Activated CD4-positive, alpha-beta T cell treated with anti-CD3 and anti-CD28 coated beads, Interleukin-2, amount 50 U/mL, for 16 hours (primary cell): ENCODE measurements at places on chromosomes 1 and 21.
A peak's percentile ranks its signal among the peaks of the same experiment; 100 is the strongest.

DNA sequence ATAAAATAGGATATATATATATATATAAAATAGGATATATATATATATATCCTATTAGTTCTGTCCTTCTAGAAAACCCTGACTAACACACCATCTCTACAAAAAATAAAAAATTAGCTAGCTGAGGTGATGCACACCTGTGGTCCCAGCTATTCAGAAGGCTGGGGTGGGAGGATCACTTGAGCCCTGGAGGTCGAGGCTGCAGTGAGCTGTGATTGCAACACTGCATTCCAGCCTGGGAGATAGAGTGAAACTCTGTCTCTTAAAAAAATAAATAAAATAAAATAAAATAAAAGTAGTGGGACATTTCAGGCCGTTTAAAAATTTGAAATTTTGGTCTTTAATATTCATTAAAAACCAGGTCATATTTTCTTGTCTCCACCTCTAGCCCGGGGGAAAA is 4.2 kb upstream of the RRP1 start:
- DNase-seq = no peak

DNA sequence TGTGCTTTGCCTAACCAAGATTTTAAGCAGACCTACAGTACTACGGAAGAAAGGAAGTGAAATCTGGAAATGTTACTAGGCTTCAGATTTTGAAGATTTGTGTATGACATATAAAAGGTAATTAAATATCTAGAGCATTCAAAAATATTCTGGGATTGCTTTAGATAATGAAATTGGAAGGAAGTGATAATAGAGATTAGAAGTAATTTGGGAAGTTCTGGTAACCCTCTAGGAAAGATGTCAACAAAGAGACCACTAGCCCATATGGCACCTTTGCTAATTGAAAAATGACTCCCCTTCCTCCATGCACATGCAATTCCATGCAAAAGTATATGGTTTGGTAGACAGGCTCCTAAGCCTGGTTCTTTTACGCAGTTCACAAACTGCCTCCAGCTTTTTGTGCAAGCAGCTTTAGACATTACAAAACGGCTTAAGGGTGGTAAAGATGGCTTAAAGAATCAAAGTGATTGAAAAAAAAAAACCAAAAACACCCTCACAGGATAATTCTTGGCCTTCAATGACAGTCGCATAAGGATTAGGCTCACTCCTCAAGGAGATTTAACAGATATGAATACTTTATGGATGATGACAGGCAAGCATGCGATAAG is 81.8 kb downstream of the LRRC7 start:
- no peak for DNase-seq

GRCh38 chr1:177411381-177411780 is 240.6 kb downstream of the BRINP2 start:
- DNase-seq = no peak

GRCh38 chr1:178552856-178553255 is 39.9 kb downstream of the TEX35 start:
- DNase-seq = no peak

DNA sequence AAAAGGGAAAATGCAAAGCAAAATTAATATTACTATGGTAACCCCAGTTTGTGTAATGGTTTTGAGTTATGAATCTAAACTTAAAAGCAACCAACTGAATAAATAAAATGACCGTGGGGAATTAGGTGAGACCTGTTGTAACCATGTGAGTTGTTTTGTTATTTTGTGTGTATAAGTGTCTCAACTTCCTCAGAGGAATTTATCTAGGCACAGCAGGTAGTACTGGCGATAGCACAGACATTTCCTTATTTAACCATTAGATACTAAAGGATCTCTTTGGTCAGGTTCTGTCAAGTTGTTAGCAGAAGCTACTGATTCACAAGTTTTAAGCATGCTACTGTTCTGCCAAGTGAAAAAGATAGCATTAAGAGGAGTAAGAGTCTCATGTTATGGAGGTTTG is 39.3 kb upstream of the LRRC7 start:
- no peak for DNase-seq

DNA sequence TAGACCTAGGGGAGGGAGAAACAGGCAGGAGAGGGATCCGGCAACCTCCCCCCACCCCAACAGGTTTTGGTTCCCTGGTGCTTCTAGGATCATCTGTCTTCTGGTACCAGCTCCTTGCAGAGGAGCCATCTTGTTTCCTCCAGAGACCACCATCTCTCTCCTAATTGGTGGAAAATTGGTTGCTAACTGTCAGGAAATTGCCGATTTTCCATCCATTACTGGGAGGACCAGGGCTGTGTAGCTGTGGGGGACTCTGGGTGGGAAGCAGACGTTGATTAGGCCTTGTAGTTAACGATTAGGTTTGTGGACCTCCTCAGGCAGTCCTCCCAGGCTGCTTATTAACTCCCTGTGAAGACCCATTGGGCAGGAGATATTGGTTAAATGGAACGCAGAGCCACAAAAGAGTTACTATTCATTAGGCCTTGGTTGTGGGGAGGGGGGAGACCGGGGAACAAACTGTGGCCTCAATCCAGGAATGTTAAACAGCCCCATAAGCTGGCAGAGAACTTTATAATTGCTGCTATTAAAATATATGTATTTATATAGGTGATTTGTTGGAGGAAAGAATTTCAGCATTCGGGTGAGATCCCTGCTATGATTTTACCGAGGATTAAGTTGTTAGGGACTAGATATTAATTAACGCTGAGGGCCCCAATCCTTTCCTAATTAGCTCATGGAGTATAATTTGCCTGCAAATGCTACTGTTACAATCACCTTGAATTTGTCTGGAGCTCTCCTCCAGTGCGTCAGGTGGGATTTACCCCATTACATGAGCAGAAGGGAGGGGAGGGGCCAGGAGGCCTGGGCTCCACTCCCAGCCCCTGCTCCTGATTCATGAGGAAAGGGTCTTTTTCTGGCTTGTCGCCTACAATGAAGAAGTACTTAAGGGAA is 61.2 kb upstream of the TRABD2B start:
- DNase-seq = no peak

GRCh38 chr1:85174503-85174902 is 26.3 kb downstream of the SYDE2 start:
- DNase-seq = no peak

- DNase-seq = no peak
These were observed 97.6 kb downstream of the CC2D1B start for GRCh38 chr1:52268372-52268771.

- no peak for DNase-seq
These were observed 19.0 kb upstream of the AGO1 start for GRCh38 chr1:35863881-35864625.

GRCh38 chr1:236072001-236072400 is 7.1 kb upstream of the NID1 start:
- DNase-seq = no peak

- DNase-seq = no peak
These were observed 55.4 kb downstream of the EPRS1 start for GRCh38 chr1:219990782-219991510.

GRCh38 chr1:89844241-89844807 is 23.5 kb downstream of the LRRC8D start:
- peak; percentile 49 for DNase-seq

GRCh38 chr1:195831789-195832188 is 776.5 kb downstream of the KCNT2 start:
- no peak for DNase-seq

GRCh38 chr1:1857096-1857703 is 33.7 kb downstream of the GNB1 start:
- no peak for DNase-seq

DNA sequence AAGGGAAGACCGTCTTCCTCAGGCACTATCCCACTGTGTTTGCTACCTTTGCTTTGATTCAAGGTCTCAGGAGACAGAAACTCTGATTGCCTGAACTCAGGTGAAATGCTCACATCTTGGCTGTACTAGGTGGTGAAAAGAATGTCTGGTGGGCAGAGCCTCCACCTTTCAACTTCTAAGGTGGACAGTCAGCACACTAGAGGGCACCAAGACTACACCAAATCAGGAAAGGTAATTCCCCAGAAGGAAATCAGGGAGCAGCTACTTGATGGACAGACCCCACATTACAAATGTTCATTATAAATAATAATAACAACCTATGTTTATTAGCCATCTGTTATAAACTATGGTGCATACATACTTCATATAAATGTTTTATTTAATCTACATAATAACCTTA is 220.9 kb downstream of the ATG4C start:
- DNase-seq = no peak

DNA sequence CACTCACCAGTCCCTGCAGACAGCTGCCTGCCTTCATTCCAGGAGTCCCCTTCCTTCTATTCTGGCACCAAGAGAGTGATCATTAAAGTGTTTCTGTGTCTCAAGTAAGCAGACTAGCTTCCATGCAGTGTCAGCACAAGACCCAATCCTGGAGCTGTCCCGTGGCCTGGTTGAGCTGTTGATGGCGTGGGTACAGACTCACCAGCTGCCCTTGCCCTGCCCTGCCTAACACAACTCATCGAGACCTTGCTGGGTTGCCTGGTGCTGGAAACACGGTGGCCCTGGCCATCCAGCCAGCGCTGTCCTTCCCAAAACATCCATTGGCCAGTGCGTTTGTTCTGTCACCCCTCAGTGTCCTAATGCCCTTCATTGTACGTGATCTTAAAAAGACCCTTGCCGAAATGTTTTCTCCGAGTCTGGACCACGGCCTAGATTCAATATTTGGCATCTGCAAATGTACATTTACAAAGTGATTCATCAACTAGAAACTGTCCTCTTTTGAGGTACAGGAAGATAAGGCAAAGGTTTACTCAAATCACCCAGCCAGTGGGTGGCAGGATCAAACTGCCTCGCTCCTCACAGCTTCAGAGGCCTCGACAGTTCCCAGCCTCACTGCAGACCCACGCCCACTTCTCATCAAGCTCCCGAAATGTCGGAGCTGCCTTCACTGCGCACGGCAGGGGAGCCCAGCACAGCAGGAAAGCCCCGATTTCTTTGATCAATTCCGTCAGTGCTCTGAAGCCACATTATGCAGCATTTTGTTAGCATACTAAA is 494.2 kb downstream of the KIF26B start:
- peak; percentile 2 for DNase-seq
